Kidney (tissue), 22 donors: ENCODE measurements at places on chromosomes 1 and 21.

DNA sequence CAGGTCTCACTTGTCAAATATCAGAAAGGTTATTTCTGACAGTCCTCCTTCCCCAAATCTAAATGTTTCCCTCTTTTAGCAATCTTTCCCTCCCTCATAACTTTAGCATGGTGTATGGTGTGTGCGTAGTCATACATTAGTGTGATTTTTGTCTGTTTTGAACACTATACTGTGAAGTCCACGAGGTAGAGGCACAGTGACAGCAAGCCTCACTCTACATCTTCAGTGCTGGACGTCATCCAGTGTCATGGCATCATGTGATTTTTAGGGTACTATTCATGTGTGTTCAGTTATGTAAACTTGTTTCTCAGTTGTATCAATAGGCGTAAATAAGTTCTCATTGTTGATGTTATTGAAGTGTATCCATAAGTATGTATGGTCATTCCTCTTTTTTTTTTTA is 39.1 kb downstream of the DYRK1A start:
- no peak for DNase-seq

- DNase-seq: no peak
These were observed 1.7 kb downstream of the SLC50A1 start for GRCh38 chr1:155137154-155137949.

- no peak for DNase-seq
These were observed 55.2 kb downstream of the ERG start for GRCh38 chr21:38443110-38443509.

DNA sequence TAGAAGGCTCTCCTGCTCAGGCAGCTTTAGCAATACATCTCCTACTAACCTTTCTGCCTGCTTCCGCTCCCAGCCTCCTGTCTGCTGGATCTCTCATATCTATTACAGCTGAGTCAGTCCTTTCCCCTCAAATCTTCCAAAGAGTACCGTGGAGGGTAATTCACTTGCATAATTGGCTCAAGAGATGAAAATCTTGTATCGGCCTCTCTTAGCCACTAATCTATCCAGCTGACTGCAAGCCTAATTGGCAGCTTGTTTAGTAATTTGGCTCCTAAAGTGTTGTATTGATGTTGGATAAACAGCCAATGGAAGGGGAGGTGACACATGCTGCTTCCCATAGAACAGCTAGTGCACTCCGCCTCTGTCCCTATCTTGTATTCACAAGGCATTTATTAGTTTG is 195.7 kb downstream of the GPATCH2 start:
- no peak for DNase-seq

GRCh38 chr1:21271550-21271949 is 18.7 kb downstream of the ECE1 start:
- DNase-seq: peak; percentile 36

DNA sequence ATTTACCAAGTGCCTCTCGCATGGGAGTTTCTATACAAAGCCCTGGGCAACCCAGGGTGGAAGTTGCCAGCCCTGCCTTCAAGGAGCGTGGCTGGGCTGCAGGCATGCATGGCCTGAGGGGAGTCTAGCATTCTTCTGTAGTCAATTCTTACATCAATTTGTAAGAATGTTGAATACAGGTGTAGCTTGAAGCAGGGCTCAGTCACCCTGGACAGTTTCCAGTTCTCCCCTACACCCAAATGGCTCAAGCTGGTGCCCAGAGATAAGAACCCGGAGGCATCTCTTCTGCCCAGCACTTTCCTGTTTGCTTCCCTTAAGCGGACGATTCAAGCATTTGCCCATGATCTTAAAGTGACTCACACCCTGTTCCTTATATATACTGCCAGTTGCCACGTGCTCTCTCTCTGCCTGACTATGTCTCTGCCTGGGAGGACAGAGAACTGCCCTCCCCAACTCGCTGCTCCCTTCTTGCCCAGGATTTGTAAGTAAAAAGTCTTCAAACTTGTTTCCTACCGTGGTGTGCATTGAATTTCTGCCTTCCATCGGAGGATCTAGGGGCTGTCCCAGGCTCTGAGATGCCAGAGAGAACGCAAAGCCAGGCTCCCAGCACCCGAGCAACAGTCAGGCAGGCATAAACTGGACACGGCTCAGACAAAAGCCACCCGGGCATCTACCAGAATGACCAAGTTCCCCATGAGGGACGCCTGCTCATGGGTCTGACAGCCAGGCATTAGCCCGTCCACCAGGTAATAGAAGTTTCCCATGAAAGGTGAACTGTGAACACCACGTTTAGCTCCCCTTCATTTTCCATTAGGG is 50.9 kb upstream of the AJAP1 start:
- peak; percentile 11 for DNase-seq

DNA sequence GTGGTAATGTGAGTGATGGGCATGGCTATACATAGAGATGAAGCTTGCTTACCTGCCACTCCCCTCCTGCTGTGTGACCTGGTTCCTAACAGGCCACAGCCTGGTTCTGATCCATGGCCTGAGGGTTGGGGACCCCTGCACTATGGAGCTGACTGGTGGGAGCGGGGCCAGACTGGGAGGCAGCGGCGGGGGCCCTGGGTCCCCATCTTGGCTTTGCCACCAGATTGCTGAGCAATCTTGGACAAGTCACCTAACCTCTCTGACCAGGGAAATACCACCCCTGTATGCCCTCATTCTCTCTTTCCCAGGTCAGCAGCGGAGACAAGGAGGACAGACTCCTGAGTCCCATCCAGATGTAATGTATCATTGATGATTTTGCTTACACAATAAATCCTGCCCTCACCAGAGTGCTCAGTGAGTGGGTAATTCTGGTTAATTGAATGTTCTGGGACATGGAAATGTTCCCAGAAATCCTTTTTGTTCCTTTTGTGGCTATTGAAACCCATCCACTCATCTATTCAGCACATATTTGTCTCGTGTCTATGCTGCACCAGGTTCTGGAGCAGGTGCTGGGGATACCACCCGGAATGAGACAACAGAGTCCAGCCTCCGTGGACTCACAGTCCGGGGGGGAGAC is 4.1 kb upstream of the ARHGEF10L start:
- DNase-seq: no peak

DNA sequence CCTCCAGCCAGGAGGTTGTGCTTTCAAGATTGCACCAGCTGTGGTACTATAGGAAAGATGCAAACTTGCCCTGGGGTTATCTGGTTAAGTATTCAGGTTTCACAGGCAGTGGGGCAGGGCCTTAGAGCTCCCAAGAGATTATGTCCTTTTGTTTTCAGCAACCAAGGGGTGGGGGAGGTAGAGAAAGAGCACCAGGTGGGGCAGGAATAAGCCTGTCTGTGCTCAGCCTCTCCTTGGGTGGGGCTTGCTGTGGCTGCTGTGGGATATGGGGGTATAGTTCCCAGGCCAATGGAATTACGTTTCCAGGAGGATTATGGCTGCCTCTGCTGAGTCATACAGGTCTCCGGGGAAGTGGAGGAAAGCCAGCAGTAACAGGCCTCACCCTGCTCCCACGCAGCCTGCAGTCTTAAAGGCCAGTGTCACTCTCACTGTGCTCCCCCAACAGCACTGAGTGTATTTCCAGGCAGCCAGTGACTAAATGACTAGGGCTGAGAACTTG is 508.6 kb downstream of the RWDD3 start:
- no peak for DNase-seq

DNA sequence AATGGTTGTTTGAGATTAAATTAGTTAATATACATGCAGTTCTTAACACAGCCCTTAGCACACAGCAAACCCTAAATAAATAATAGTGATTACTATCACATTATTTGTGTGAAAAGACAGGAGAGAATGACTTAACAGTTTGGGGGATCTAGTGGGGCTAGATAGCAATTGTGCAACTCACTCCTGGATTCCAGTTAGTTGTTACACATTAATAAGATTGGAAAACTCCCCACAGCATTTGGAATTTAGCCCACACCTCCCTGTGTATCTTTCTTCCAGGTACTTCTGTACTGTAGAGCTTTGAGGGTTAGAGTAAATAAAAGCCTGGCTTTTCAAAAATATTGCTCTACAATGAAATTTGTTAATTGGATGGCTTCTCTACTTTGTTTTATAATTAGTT is 93.2 kb downstream of the KCTD3 start:
- DNase-seq: no peak

DNA sequence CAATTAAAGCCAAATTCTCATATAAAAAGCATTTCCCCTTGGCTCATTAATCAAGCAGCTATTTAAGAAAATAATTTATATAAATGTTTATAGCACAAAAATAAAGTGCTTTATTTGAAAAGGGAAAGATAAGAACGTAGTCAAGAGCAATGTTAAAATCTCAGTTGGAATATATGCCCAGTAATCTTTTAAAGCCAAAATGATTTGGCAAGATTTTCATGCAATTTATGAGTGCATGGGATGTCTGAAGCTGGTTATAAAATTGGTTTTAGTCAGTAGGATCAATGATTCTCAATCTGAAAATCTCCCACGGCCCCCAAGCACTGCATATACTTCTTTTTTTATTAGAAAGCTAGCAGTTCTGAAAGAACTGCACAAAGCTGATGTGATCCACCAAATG is 188.8 kb downstream of the RERE start:
- DNase-seq: no peak

- DNase-seq: no peak
These were observed 228.4 kb downstream of the TM2D1 start for GRCh38 chr1:61496501-61496900.

DNA sequence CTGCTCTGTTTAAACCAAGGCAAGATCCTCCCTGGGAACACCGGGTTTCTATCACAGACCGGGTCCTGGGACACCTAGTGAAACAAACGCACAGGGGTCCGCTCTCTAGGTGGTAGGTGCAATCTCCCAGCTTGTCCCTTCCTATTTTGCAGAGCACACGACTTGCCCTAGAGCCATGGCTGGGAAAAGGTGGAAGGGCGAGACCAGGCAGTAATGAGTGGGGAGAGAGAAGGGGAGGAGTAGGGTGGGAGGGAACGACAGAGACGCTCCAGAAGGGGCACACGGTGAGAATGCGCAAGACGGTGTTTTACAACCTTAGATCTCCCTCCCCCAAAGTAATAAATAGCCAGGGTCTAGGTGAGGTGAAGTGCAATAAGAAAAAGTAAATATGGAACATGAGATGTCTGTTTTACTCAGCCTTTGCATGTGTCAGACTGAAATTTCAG is 9.3 kb upstream of the ARHGAP29 start:
- DNase-seq: peak; percentile 54

GRCh38 chr1:115073298-115074087 is 15.8 kb downstream of the TSPAN2 start:
- no peak for DNase-seq

DNA sequence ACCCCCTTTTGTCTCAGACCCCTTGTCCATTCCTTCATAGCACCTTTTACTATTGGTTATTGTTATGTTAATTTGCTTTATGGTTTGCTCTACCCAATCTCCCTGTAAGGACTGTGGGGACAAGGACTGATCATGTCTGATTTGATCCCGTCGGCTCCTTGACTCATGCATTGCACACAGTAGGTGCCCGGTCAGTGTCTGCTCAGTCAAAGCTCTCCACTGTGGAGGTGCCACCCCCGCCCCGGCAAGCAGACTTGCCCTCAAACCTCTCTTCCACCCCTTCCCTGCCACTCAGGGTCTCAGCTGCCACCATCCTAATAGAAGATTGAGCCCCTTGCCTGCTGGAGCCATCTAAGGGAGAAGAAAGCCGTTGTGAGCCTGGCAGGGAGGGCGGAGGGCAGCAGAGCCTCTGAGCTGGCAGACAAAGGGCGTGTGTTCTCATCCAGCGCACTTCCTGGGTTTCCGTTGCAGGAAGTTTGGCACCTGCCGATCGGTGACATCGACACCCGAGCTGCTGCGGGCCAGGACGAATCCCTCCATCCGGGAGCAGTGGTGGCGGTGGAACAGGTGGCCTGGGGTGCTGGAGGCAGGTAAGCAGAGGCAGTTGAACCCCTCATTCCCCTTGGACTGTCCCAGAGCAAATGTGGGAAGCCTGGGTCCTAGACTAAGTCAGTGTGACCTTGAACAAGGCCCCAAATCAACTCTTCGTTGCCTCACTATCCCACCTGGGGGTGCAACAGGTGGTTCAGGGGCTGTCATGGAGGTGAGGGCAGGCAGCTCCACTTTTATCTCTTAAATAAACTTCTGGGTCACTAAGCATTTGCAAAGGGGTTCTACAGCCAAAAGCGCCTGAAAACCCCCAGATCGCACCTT is 2.2 kb upstream of the FBLIM1 start:
- DNase-seq: peak; percentile 43

DNA sequence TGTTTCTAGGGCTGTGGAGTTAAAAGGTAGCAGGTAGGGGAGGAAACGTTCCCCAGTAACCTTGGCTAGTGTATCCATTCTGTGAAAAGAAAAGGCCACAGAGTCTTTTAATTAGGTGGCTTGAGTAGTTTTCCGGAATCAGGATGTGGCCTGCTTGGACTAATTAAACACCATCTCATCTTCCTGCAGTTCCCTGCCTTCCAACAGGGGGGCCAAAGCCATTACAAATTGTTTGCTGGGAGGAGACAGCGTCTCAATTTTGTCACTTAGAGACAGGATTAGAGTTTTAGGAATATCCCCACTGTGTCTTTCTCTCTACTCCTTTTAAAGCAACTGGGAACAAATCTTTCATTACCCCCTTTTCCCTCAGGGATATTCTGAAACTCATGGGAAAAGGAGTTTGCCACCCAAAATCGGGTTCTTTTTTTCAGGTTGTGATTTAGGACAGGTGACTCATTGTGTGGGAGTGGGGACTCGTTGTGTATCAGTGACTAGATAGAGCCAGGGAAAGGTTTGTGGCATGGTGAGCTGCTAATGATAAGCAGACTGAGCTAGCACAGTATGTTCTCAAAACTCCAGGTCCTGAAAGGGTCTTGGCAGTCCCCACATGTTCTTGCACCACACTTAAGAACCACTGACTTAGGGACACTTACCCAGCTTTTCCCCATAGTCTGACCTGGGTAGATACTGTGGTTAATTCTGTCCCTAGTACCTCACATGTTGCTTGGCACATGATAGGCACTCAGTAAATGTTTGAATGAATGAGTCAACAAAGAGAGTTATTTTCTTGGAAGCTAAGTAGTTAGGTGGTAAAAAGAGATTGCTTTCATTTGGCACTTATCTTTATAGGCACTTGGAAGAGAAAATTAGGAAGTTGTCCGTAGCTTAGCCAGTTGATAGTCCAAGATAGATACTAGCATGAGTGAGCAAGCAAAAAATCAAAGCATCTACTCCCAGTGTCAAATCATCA is 22.5 kb downstream of the INTS3 start:
- DNase-seq: no peak

DNA sequence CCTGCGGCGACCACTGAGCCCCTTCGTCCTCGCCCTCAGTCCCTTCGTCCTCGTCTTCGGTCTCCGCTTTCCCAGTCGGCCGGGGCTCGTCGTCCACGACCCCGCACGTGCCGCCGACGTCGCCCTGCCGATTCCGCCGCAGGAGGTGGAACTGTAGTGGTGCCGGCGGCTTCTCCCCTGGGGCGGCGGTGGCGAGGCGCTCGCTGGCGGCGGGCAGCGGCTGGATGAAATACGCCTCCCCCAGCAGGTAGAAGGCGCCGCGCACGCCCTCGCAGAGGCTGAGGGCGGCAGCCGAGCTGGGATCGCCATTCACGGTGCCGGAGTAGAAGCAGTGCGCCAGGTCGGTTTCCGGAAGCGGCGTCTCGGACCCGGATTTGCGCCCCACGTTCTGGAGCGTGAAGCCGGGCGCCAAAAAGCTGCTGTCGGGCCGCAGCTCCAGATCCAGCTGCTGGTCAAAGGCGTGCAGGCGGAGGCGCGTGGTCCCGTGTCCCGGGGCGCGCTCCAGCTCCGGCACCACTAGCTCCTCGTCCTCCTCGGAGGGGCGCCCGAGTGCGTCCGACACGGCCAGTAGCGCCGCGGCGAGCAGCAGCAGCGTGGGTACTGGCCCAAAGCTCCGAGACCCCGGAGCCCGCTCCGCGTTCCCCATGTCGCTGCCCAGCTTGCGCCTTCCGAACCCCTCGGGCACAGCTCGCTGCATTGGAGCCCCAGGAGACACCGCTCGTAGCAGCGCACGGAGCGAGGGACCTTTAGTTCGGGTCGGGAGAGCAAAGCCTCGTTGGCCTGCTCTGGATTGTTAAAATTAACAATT is 747 bp downstream of the ADAMTS1 start:
- DNase-seq: peak; percentile 76

- peak; percentile 88 for DNase-seq
These were observed at the start of gene TRAF5 for GRCh38 chr1:211326528-211327345. TRAF5 (plus strand) TSS chr1:211326833; CDS start chr1:211353240, 26,407 bp downstream.
